Neuronal stem cell (in vitro differentiated cells): ENCODE measurements at places on chromosomes 7 and 10.

GRCh38 chr10:60107308-60107976 is 201.1 kb upstream of the CCDC6 start:
- DNase-seq, result no peak

GRCh38 chr7:489876-490275 is 29.8 kb downstream of the PDGFA start:
- DNase-seq, result no peak

DNA sequence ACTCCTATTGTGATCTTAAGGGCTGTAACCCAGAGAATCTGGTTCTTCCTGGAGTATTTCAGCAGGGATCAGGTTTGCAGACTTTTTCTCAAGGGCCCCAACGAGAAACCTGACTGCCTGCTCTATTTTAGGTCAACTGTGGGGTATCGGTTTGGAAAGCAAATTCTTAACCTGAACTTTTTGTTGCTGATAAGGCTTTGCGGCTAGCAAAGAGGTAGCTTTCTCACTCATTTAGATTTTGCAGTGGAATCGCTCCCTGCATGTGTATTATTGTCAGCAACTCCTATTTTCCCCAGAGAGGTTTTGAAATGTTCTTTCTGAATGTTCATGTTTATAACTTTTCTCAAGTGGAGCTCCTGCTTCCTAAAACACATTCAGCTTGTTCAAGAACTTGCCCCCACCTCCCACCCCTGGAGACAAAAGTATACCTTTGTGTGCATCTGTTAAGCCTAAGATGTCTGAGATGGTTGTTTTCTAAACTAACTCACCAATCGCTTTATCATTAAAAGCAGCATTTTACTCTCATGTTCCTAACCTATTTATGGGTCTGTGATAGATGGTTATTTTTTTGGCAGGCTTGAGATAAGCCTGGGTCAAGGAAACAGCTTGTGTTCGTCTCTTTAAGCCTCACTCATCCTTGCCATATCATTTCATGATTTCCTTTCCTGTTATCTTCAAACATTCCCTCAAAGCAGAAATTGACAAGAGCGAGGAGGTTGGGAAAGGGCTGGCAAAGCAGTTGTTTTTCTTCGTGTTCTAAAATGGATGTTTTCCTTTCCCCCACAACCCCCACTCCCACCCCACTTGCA is 129.8 kb downstream of the BAMBI start:
- DNase-seq, result no peak

DNA sequence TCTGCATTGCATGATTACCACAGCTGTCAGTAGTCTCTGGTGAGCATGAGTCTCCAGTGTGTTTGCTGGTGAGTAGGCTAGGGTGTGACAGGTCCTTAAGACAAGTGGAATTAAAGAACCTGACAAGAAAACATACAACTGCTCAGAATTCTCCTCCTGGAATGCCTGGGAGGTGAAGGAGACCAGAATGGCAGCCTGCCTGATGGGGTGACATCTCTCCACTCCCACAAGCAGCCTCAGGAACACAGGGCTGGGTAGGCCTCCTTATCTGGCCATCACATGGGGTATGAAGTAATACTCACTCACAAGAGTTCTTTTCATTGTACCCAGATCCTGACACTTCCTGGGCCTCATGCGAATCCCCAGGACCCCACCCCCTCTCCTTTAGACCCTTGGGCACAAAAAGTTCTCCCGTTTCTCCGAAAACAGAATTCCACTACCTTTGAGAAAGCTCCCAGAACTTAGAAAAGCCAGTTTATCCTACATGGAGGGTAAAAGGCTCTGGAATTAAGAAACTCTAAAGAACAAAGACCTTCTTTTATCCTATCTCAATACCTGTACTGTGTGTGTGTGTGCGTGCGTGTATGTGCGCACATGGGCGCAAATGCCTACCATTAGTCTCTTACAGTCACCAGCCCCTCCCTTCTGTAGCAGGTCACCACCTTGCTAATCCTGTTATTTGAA is 33.4 kb upstream of the C1GALT1 start:
- no peak for DNase-seq

- no peak for DNase-seq
These were observed 178.8 kb downstream of the REEP3 start for GRCh38 chr10:63699785-63700613.
